ENCODE measurements at places on chromosomes 3 and 15.

DNA sequence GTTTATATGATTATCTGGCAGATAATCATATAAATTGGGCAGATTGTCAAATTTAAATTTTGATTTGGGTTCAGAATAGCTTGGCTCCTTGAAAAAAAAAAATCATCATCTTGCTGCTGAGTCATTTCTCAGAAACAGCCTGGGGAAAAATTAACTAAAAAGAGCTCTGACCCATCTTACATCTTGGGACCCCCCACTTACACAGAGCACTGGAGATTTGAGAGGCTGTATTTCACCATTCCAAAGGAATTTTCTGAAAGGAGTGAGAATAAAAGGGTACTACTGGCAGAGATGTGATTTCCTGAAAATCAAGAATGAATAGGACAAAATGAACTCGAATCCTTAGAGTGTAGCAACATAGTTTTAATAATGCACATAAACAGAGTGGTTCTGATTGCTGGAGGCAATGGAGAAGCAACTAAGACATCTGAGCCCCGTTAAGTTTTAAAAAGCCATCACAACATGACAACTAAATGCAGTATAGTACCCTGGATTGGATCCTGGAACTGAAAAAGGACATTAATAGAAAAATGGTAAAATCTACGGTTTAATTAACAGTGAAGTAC, 97.5 kb downstream of the RFTN1 start:
- no peak for DNase-seq

DNA sequence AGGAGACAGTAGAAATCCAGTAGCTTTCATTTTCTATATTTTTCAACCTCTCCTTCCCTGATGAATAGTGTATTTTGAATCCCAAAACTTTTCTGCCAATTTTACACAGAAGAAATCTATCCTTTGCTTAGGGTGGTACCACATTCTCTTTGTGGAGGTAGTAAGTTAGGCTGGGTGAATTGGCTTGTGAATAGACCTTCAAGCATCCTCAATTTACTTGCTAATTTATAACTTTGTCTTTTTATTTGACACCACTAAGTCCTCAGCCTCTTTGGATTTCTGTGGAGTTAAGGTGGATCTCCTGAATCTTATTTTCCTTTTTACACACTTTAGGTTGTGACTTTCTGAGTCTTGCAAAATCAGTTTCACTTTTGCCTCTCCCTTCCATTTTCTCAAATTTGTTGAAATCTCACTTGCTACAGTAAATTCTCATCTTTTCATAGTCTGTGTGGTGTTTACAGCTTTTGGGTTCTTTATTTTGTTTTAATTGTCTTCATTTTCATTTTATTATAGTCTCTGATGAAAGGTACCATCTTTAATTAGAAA, 5.7 kb upstream of the PLSCR1 start:
- no peak for DNase-seq

DNA sequence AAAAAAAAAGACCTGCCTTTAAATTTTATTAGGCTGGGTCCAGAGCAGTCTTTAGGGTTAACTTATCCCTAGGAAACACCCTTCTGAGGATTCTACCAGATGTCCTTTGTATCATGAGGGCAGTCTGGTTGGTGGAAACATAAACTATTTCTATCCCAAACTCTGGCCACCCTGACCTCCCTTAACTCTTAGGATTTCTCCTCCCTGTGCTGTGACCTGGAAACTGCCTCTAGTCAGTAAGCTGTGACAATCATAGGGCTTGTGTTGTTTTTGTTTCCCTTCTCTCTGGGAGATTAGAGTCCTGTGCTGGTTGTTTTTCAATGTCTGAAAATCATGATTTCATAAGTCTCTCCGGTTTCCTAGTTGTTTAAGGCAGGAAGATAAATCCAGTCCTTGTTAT, 78.1 kb downstream of the TNFAIP8L3 start:
- no peak for DNase-seq

GRCh38 chr3:197501879-197502620, 53.7 kb downstream of the BDH1 start:
- DNase-seq: peak; percentile 11

- no peak for DNase-seq
These were observed 14.6 kb downstream of the CYP19A1 start for GRCh38 chr15:51323749-51324148.
